ENCODE measurements at places on chromosomes 7 and 10.

- DNase-seq, result no peak
Measured at GRCh38 chr10:6069081-6069931, 7.1 kb upstream of the IL2RA start.

- no peak for DNase-seq
Measured at GRCh38 chr10:21144047-21144446, 246.9 kb upstream of the NEBL start.

DNA sequence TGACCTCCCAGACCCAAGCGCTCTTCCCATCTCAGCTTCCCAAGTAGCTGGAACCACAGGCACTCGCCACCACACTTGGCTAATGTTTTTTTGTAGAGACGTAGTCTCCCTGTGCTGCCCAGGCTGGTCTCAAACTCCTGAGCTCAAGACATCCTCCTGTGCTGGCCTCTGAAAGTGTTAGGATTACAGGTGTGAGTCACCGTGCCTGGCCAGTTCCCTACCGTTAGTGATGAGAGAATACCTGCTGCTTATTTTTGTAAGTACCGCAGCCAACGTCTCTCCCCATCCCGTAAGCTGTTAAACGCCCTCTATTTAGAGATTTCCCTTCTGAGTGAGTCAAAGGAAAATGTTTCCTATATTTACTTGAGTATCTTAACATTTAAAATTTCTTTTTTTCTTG is 38.5 kb upstream of the PDLIM1 start:
- DNase-seq, result no peak

DNA sequence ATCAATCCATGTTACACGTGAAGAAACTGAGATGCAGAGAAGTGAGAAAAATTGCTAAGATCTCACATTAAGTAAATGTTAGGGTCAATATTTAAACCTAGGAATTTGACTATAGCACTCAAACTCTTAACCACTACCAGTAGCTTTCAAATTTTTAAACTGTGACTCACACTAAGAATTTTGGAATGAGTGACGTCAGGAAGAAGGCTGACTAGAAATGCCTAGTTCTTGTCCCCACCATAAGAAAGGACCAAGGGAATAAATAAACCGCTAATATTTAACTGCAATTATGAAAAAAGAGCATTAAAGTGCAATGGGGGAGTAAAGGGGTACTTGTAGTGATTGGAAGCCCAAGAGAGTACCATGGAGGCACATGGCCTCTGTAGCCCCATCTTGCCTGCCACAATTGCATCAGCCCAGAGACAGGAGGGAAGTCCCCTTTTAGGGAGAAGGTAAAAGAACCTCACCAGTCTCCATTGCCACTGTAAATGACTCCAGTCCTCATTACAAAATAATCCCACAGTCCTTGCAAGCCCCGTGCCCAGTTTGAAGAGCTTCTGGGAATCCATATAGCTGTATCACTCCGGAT is 3.5 kb upstream of the AKR1B1 start:
- no peak for DNase-seq

DNA sequence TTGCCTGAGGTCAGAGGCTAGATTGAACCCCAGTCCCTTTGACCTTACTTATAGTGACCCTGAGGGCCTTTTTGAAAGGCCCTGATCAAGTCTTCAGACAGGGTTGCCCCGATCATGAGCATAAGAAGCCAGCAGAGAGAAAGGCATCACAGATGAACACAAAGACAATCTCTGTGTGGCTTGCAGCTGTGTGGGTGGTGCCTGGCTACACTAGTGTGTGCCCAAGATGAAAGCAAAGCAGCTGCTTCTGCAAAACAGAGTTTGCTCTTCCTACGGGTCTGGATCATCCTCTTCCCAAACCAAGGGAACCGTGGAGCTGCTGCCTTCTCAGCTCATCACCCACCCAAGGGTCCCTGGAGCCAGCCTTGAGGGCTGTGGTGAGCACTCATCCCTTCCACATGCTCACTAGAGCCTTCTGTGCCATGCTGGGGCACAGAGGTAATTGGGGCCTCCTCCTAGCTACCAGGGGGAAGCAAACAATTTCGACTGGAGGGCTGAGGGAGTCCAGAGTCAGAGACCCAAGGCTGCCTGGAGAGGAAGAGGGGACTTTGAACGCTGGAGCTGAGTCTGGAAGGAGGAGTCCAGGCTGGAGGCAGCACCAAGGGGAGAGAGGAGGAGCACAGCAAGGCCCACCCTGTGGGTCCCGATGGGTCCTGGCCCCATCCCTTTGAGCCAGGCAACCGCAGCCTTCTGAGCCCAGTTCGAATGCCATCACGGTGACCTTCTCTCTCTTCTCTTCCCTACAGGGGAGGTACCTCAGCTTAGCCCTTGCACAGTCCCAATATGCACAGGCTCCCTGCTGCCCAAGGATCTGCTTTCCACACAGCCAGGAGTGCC is 42.3 kb downstream of the ANTXRL start:
- no peak for DNase-seq

DNA sequence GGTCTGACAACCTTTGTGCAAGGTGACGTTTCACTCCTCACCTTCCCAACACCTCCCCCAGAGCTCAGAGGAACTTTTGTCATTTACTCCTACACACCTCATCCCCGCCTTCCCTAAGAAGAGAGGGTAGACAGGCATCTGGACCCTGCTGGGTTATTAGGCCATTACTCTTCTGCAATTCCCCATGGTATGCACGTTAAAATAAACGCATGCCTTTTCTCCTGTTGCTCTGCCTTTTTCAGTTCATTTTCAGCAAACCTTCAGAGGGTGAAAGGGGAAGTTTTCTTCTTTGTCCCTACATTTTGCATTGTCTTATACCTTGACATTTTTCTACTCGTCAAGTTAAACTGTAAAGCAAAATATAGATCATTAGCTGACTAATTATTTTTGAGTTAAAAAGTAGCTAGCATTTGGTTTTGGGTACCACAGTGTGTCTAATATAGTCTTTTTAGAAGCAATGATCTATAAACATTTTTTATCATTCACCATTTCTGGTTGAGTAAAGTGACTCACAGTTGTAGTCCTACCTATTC is 10.5 kb upstream of the EDRF1 start:
- DNase-seq, result no peak

DNA sequence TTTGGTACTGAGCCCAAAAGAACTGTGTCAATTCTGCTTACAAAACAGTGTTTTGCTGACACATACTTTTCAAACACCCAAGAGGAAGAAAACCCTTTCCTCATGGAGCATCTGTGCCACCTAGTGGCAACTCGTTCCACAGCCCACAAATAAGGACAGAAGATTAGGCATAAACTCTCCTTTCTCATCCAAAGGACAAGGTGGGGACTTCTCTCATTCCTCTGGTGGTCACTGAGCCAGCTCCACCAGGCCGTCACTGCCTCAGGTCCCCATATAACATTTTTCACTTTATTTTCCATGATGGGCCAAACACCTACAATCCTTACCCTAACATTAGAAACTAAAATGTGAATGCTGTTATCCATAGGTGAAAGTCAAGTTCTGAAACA is 76.9 kb downstream of the RNF216 start:
- peak; percentile 58 for DNase-seq

DNA sequence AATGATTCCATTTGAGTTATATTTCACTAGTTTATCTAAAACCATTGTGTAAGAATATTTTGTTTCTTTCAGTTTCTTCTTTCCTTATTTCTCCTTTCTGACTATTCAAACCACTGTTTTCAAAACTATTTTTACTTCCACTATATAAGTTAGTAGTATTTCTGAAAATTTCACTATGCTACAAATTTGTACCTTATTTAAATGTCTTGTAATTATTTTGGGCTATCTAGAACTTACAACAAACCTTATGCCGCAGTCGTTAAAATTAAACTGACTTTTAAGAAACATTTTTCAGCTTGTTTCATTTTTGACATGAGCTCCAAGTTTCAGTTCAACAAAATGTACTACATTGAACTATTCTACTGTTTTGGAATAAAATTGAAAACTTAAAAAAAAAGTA is 1.8 kb downstream of the TFEC start:
- no peak for DNase-seq

DNA sequence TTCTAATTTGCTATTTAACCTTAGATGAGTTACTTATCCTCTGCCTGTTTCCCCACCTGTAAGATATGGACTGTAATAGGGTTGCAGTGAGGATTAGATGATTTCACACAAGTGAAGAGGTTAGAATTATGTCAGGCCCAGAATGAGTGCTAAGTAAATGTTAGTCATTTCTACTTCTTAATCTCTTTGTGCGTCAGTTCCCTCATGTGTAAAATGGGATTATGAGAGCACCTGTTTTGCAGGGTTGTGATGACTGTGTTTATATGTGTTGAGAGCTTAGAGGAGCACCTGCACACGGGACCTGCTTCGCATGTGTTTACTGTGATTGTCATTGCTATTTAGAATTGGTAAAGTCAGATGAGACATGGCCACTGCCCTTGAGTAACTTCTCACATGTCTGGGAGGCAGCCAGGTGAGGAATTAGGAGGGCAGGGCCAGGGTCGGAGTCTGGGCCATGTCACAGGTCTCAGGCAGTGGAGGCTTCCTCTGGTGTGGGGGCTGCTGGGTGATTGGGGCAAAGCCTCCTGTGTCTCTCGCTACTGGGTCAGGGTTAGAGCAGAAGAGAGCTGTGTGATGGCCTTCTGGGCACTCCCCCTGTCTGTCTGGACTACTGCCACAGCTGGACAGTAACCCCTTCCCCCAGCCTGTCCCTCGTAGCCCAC is 106.7 kb downstream of the WDFY4 start:
- no peak for DNase-seq

DNA sequence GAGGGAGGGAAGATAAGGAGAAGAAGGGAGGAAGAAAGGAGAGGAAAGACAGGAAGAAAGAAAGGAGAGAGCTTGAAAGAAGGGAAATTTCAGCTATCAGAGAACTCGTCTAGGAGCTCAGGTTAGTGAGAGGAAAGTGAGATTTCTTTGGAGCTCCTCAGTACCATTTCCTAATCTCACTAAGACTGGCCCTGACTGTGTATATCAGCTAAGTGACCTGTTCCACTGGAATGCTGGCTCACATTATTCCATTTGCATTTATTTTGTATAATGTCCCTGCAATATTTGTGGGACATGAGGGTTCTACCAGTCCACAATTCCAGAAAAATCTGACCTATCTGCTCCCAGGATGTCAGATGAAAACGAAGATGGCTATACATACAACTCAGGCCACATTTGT is 114.7 kb upstream of the CELF2 start:
- DNase-seq, result no peak

- no peak for DNase-seq
Measured at GRCh38 chr10:15515202-15515601, 144.1 kb upstream of the FAM171A1 start.

DNA sequence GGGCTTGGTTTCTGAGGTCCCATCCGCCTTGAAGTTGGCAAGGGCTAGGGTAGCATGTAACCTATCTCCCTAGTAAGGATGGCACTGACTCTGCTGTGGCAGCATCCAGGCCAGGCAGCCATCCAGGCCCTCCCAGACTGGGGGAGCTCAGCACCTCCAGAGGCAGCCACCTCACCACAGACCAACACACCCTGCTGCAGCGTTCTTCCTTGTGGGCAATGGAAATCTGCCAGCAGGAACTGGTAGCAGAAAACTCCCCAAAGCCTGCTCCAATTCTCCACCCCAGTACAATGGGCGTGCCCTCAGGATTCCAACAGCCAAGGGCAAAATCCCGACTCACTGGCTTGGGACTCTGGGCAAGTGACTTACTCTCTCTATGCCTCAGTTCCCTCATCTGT is 27.5 kb downstream of the DLG5 start:
- DNase-seq, result peak; percentile 89

DNA sequence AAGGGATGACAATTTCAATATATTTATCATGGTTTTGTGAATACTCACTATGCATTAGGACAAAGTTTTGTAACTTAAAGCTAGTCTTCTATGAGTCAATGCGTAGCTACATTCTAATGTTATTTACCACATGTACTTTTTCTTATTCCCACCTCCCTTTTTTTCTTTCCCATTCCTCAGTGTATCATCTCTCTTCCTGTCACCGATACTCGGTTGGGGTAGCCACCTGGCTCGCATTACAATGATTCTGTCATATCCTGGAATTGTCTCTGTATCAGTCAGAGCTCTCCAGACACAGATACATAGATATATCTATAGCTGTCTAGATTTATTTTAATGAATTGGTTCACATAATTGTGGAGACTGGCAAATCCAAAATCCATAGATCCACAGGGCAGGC is 9.8 kb upstream of the RALA start:
- DNase-seq, result no peak

GRCh38 chr10:11179516-11180105 is 161.9 kb downstream of the CELF2 start:
- no peak for DNase-seq

- no peak for DNase-seq
Measured at GRCh38 chr10:49762566-49762877, 399 bp upstream of the OGDHL start.

- DNase-seq, result peak; percentile 5
Measured at GRCh38 chr10:15898046-15898445, 37.7 kb upstream of the MINDY3 start.

DNA sequence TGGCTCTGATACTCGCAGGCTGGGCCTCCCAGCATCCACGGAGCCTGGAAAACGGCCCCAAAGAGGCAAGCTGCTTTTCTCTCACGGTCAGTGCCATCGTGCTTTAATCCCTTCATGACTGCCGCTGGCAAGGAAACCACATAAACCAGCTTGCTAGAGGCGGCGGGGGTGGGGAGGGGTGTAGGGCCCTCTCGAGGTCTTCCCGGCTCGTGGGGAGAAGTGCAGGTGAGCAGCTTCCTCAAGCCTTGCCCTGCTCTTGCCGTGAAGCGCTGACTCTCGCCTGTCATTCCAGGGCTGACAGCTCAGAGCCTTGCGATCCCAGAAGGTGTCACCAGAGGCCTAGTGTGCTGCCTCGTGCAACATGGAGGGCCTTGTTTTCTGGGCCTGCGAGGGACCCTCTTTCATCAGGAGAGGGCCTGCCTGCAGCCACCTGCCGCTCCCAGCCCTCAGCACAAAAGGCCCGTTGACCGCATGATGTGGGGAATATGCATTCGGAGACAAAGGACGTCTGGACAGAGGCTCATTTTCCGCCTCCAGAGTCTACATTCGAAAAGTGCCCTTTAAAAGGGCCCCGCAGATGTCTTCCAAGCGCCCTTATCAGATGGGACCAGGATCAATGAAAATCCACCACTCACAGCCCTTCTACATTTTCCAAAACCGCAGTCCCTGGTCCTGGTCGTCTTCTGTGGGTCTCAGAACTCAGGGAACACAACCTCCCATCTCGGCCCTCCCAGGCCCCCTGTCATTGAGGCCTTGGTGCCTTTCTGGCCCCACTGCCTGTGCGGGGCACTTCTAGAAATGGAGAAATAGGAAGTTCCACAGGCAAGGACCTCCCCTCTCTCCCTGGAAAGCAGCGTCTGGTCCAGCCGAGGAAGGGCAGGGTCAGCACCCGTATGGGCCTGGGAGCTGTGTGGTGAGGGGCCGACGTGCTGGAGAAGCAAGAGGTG is 58.7 kb downstream of the ZRANB1 start:
- no peak for DNase-seq

DNA sequence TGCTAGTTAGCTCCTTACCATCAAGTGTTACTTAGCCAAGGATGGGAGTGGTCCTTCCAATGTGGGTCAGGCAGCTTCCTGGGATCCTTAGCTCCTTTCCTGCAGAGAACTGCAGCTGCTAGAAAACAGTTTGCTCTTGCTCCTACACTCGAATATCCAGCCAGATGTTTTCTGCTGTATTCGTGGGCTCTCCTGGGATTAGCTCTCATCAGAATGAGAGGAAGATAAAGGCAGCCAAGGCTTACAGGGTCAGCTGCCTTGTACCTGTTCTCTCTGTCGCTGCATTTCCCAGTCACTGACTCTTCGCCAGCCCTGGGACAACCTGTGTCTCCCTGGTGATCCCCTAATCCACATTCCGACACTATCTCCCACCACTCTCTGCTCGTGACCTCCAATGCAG is 29.0 kb downstream of the NEUROD6 start:
- no peak for DNase-seq

Data from LoVo (cell line).